ENCODE measurements at places on chromosomes 7 and 10.

- peak; percentile 95 for DNase-seq
These were observed 29.3 kb upstream of the WNT8B start for GRCh38 chr10:100433253-100434240.

DNA sequence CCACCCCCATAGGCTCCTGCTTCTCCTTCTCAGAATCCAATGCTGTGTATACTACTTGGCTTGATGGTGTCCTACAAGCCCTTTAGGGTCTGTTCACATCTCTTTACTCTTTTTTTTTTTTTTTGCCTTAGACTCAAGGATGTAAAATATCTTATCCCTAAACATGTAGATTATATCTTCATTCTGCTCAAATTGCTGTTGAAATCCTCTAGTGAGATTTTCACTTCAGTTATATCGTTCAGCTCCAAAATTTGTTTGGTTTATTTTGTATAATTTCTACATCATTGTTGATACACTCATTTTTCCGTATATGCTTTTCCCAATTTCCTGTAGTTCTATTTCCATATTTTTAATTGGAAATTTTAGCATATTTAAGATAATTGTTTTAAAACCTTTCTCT, 1.8 kb upstream of the AKR1C3 start:
- DNase-seq: no peak

DNA sequence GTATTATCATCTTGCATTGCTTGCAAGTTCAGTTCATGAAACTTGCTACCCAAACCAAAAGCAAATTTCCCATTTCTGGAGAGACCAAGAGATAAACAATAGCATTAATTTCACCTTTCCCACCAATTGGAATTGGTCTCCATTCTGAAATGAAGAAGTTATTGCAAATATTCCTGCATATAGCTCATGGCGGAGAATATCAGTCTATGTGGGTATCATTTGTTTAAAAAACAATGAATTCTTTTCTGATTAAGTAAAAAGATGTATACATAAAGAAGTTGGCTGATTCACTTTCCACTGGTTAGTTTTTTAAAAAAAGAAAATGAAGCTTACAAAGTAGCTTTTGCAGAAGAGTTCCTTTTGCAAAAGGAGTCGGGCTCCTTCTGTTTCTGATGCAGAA, 19.5 kb upstream of the ANK3 start:
- DNase-seq: no peak

DNA sequence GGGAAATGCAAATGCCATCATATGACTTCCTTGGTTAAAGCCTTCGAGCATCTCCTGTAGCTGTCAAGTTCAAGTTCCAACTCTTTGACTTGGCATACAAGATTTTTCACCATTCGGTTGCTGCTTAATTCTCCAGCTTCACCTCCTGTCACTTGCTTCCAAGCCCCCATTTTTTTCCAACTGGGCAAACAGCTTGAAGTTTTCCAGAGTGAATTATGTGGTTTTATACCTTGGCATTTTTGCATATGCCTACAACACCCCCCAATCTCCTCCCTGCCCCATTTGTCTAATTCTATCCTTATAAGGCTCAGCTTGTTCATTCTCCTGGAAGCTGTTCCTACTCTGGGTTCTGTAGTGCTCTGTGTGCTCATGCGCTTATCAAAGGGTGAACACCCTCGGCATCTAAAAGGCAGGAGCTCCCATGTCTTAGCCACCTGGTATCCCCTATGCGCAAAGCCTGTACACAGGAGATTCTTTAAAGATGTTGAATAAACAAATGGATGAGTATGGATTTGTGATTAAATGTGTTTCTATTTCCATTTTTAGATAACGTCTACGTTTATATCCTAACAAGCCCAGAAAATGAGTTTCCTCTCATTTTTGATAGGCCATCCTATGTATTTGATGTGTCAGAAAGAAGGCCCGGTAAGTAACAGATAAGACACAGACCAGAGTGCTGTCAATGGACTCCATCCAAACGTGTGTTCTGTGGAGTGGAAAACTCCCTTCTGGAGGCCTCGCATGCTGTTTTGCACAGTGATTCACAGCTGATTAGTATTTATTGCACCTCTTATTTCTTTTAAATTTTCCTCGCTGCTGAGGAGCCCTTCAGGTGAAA, 52.5 kb downstream of the CDHR3 start:
- DNase-seq: no peak

DNA sequence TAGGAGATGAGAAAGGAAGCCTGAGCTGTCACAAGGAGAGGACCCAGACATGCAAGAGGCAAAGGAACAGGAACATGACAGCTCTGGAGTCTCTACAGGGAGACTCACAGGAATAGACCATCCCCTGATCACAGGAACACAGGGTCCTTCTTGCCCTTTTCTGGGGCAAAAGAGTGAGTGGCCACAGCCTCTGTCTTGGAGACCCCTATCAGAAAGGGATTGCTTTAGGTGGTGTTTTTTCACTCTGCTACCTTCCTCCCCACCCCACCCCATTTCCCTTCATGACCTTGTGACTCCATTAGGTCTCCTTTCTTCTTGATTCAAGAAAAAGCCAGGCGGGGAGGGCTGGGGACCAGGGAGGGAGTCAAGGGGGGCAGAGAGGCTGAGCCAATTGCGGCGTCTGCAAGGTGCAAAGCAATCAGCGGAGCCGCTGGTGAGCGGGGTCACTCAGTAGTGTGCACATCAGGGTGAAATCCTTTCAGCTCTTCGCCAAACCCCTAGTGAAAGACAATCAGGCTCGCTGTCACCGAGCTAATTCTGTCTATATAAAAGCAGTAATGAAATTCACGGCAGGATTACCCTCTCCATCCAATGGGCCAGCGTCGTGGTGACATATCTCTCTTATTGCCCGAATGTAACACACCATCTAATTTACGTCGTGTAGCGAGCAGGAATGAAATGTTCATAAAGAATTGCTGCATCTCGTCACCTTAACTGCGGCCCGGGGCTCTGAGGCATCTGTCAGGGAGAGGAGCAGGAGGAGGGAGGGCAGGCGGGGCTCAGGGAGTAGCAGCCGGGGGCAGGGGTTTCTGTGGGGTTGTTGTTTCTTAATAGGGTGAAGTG, 31.5 kb upstream of the BTRC start:
- DNase-seq: no peak

- no peak for DNase-seq
These were observed 25.9 kb downstream of the ABRAXAS2 start for GRCh38 chr10:124827474-124827873.

- no peak for DNase-seq
These were observed 64.4 kb upstream of the GSDME start for GRCh38 chr7:24821754-24822054.

DNA sequence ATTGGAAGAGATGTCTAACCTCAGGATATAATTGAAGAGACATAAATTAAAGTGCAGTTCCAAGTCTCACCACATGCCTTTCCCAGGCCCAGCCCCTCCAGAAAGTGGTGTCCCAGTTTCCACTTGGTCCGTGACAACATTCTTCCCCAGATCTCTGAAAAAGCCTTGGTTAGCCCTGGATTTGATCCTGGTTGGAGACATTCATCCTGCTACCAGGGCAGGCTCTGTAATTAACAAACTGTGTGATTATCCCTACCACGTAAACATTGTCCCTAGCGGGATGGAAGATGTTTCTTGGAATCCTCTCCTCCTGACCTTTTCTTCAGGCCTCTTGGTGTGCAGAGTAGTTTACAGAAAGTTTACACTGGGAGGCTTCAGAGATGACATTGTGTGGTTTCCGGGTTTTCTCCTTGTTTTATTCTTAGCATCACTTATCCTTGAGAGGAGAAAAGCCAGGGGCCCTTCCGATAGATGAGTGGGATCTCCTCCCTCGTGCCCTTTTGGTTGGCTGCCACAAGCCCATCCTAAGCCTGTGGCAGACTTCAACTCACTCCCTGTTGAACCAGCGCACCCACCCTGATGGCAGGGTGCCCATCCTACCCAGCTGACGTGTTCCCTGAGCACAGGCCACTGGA, 83.8 kb downstream of the COL13A1 start:
- DNase-seq: no peak

GRCh38 chr10:48361176-48361575, 54.7 kb downstream of the MAPK8 start:
- no peak for DNase-seq

GRCh38 chr7:47535035-47535703, 46.7 kb downstream of the TNS3 start:
- peak; percentile 86 for DNase-seq

DNA sequence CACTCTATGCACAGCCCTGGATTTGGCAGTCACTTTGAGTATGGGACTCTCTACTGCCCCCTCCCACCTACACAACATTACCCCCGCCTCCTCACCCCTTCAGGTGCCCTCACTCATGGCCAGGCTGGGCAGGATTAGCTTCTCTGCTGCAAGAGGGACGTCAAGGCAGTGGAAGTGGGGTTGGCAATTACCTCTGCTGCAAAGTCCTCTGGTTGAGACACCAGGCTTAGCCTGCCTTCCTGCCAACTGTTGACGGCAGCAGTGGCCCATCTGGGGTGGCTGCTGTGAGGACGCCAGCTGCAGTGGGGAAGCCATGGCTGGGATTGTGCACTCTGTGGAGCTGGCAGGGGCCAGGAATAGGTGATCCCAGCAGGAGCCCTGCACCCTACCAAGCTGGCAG, 26.7 kb downstream of the SVIL start:
- DNase-seq: no peak

DNA sequence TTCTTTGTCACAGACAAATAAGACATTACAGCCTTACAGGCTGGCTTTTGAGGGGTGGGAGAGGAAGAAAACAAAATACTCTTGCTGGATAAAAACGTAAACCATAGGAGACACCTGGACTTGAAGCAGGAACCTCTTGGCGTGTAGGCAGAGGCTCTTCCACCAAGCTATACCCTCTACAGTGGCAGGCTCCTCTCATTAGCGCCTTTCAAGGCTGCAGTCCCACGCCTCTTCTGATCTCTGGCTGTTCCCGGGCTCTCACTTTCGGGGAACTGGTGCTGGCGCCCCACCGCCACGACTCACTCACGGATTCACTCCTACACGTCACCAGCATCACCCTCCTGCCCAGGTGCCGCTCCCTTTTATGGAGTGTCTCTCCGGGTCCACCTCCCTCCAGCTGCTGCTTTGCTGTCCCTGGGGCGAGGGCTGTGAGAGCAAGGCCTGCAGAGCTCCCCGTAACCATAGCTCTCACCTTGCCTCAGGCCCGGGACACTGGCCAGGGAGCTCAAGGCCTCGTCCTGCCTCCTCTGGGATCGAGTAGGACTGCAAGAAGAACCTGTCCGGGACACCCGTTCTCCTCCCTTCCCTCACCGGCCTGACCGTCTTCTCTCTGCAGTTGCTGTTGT, 62.6 kb downstream of the ZNF777 start:
- no peak for DNase-seq

DNA sequence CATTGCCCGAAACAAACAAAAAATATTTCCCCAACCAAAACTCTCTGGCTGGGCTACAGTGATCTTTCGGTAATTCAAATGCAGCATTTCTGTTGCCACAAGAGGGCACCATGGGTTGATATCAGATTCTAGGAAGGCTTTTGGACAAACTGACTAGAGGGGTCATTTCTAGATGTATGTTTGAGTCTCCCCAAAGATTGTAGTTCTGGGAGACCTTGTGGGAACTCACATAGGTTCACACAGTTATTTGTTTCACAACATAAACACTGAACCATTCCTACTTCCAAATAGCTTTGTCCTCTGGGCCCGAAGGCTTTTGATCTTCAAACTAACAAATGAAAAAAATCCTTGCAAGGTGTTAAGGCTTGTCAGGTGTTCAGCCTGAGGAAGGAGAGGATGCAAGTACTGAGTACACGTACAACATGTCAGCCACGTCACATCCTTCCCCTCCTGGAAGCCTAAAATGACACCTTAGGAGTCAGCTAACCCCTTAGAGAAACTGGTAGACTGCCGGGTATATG, 37.0 kb upstream of the IL15RA start:
- no peak for DNase-seq

DNA sequence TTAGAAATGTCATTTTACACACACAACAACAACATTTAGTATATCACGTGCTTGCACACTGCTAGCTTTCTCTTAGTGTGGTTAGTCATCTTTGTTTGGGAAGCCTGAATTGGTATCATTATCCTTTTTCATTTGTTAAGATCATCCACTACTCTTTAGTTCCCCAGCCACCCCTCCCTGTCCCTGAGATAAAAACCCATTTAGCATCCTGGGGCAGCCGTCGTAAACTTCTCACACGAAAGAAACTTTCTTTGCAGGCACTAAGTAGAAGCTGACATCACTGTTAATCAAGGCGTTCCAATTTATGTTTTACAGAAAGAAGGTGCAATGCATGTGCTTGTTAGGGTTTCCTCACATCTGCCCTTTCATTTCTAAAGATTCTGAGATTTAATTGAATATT, 475.1 kb upstream of the FZD8 start:
- DNase-seq: no peak

DNA sequence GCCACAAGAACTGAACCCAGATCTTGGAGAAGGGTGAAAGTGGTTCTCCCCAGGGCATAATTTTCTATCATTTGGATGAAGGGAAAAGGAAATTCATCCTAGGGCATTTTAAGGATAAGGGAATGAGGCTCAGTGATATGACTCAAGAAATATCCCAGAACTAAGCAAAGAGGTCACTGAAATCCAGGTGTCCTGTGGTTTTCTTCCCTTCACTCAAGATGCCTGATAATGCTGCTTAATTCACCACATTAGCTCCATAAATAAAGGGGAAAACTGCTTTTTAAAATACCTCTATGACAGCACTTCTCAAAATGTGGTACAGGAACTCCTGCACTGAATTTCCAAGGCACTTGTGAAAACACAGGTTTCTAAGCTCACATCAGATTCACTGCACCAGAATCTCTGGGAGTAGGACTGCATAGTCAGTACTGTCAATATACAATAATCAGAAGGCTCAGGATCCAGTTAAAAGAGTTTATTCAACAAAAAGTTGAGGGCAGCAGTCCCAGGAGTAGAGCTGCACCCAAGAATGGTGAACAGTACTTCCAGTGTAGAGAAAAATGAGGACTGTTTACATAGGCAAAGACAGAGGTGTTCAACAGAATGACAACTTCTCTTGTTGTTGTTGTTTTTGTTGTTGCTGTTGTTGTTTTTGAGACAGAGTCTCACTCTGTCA, 2.9 kb downstream of the IFIT3 start:
- DNase-seq: no peak

- peak; percentile 79 for DNase-seq
These were observed 1.1 kb upstream of the EMX2 start for GRCh38 chr10:117541405-117541908.

- peak; percentile 83 for DNase-seq
These were observed 170.4 kb downstream of the SNX13 start for GRCh38 chr7:17769918-17770317.

GRCh38 chr10:123759501-123760031, 93.4 kb downstream of the GPR26 start:
- peak; percentile 69 for DNase-seq

GRCh38 chr10:46995234-46995633, 84.0 kb downstream of the PTPN20 start:
- no peak for DNase-seq

GRCh38 chr7:100472854-100473499, 6.0 kb downstream of the TSC22D4 start:
- DNase-seq: no peak

Measured in islet precursor cell (in vitro differentiated cells).